ENCODE measurements at places on chromosomes 2 and 18. TPM values are rescaled to one million over a fixed set of nuclear protein-coding genes. Genes with fewer than 3 reads are reported as not detected.

ASB18 gene
- not detected for total RNA-seq

ARHGAP28 gene
- total RNA-seq: 38.2 TPM

THOC1 gene
- total RNA-seq: 56.7 TPM

ZNF519 gene
- 8.5 TPM for total RNA-seq

STEAP3 gene
- total RNA-seq: 38.8 TPM

DSC3 gene
- 0.26 TPM for total RNA-seq

RAB27B gene
- total RNA-seq: 27.6 TPM

TPO gene
- total RNA-seq: not detected

BOLL gene
- not detected for total RNA-seq

KCNIP3 gene
- total RNA-seq: 3.5 TPM

DLX1 gene
- total RNA-seq: not detected

FSHR gene
- total RNA-seq: 0.11 TPM

RUFY4 gene
- not detected for total RNA-seq

PLCL1 gene
- 0.39 TPM for total RNA-seq

SLC5A7 gene
- not detected for total RNA-seq

MROH2A gene
- total RNA-seq: not detected

TCF23 gene
- under 0.01 TPM for total RNA-seq

CXCR1 gene
- not detected for total RNA-seq

GLB1L gene
- 16.5 TPM for total RNA-seq

DNER gene
- total RNA-seq: 1.7 TPM

ZNF385B gene
- 13.5 TPM for total RNA-seq

GPBAR1 gene
- 0.26 TPM for total RNA-seq

ICOS gene
- not detected for total RNA-seq
